ENCODE measurements at places on chromosomes 7 and 10.

- no peak overlapping the region for H3K4me3 ChIP-seq
- H3K27ac ChIP-seq, result no peak overlapping the region
- H3K27me3 ChIP-seq, result no peaks in the 10 kb centered on the region
- no peak for DNase-seq
Observed at GRCh38 chr7:96143495-96144259, 178.2 kb downstream of the SLC25A13 start.

- no peak for DNase-seq
- H3K4me1 ChIP-seq, result peaks cover 3% of the 10 kb centered on the region
- H3K27me3 ChIP-seq, result no peaks in the 10 kb centered on the region
- H3K27ac ChIP-seq, result no peak overlapping the region
- H3K36me3 ChIP-seq, result no peaks in the 10 kb centered on the region
- H3K4me3 ChIP-seq, result no peak overlapping the region
Observed at GRCh38 chr10:59134785-59135184, 41.7 kb upstream of the PHYHIPL start.

DNA sequence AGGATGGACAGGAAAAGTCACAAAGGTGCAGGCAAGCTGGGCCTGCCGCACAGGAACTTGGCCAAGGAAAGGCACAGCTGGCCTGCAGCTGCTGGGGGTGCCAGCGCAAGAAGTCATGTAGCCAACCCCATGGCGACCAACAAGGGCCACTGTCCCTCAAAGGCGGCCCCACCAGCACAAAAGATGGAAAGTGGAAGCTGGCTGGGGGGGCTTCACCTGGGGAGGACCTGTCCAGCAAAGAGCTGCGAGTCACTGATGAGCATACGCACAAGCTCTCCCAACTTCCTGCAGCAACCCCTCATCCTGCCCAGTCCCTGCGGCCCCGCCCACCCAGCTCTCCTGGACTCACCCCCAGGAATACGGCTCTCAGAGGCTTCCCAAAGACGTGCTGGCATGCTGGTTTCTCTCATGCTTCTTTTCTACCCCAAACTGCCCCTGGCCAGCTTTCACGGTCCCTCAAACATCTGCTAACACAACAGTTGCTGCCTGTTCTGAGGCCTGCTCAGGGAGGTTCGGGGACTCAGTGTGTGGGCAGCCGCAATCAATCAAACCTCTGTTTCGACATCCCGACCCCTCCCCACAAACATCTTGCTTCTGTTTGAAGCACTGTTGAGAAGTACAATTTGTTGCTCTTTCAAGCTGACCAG, 67.6 kb downstream of the FAM53B start:
- DNase-seq, result no peak
- H3K4me3 ChIP-seq, result no peak overlapping the region
- H3K4me1 ChIP-seq, result peaks cover 4% of the 10 kb centered on the region
- peak overlapping the region; percentile 39 for H3K27ac ChIP-seq
- H3K27me3 ChIP-seq, result no peaks in the 10 kb centered on the region

GRCh38 chr7:44375236-44375699, 49.9 kb upstream of the CAMK2B start:
- no peak for DNase-seq
- H3K36me3 ChIP-seq, result no peaks in the 10 kb centered on the region
- no peak overlapping the region for H3K4me3 ChIP-seq
- H3K4me1 ChIP-seq, result no peaks in the 10 kb centered on the region
- H3K27ac ChIP-seq, result no peak overlapping the region

Data from breast epithelium (tissue), 4 donors.